Spleen (tissue), 13 donors: ENCODE measurements at places on chromosomes 2 and 18.
A peak's percentile ranks its signal among the peaks of the same experiment; 100 is the strongest.

DNA sequence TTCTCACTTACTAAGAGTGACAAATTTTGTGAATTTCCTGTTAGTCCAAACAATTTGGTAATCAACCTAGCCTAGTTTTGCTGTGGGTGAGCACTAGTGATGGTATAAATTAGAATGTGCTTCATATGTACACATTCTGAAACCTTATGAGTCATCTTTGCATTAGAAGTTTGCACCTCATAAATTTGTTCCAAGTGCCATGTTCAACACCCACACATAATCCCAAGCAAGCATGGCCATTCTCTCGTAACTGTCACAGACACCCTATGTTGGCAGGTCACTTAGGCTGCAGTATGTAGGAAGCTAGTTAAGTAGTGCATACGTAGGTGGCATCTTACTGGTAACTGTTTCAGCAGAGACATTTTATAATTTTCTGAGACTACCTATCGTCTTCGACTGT lies 46.9 kb downstream of the NAB1 start:
- no peak for DNase-seq

DNA sequence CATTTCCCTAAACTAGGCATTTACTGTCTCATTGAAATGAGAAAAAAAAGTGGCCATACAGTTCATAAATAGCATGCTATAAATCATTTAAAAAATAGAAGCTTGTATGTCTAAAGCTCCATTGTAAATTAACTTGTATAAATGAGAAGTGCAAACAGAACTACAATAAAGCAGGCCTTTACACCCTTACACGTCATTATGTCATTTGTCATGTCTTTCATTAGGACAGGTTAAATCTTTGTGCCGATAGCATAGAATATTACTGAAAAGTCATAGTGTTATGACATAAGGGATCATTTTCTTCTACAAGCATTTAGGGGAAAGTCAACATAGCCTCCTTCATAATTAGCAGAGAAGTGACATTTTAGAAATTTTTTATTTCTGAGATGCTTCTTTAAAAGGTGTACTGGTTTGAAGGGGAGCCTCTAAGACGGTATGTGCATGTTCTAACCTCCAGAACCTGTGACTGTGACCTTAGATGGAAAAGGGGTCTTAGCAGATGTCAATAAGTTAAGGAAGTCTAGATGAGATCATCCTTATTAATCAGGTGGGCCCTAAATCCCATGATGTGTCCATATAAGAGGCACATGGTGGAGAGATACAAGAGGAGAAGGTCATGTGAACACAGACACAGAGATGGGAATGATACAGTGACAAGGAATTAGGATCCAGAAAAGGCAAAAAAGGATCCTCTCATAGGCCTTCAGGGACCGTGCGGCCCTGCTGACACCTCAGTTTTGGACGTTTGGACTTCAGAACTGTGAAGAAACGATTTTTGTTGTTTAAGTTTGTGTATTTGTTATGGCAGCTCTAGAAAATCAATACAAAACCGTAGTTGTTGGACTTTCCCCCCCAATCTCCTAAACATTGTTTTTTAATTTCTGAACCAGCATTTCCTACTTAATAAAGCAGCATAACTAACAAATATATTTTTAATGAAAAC lies 863.7 kb downstream of the MBD2 start:
- no peak for DNase-seq

GRCh38 chr2:200700856-200701255 lies 110.9 kb upstream of the BZW1 start:
- DNase-seq, result no peak

DNA sequence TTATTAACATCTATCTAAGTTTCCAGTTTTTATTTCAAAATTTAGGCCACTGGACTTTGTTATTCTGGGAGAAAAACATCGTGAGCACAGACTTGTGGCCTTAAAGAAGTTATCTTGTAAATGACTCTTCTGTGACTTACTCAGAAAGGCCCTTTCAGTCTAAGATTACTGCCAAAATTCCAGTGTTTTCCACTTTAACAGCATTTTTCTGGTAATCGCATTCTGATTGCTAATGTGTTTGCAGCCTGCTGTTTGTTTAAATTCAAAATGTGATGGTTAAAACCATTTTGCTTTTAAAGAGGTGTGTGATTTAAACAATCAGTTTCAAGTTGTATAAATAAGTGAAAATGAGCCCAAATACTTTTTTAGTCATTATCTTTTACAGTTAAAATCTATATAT lies 136.7 kb upstream of the DAPL1 start:
- DNase-seq, result no peak

DNA sequence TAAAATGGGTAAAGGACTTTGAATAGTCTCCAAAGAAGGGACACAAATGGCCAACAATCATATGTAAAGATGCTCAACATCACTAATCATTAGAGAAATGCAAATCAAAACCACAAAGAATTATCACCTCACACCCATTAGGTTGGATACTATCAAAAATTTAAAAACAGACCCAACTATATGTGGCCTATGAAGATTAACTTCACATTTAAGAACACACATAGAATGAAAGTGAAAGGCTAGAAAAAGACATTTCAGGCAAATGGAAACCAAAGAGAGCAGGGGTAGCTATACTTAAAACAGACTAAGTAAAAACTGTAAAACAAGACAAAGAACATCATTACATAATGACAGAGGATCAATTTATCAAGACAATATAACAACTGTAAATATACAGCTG lies 53.5 kb upstream of the ASPRV1 start:
- DNase-seq, result no peak

DNA sequence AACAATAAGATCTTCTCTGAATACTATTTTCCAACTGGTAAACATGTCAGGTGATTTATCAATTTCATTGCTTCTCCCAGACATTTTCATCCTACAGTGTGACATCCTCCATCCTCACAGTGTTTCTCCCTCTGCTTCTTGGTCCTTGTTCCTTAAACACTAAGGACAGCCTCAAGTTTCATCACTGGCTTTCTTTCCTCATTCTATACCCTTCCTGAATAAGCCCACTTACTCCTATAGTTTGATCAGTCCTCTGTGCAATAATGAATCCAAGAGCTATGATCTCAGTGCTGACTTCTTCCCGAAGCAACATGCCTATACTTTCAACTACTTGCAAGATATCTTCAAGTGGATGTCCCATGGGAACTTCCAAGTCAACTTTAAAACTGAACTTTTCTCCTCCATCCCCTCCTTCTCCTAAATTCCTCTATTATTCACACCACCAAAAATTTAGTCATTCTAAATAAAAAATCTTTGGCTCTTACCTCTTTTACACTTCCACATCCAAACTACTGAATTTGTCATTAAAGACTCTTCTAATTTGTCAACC lies 87.6 kb downstream of the FAM228A start:
- no peak for DNase-seq

GRCh38 chr2:172333235-172333977 lies 94.0 kb upstream of the ITGA6 start:
- no peak for DNase-seq

DNA sequence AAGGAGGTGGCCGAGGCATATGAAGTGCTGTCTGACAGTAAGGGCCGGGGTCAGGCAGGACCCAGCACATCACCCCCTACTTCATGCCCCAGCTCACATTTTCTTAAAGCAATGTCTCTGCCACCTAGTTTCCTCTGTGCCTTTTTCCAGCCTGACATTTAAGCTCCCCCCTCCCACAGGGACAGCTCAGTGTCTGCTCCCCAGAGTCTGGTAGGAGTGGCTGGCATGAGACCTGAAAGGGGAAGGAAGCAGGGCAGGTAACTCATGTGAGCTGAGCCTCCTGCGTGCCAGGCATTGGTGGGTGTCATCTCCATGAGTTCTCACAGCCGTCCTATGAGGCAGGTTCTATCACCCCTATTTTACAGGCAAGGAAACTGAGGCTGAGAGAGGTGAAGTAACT lies 1.5 kb downstream of the DNAJB2 start:
- DNase-seq, result no peak

- DNase-seq, result no peak
Observed at GRCh38 chr2:113734185-113734584, 22.3 kb downstream of the SLC35F5 start.

GRCh38 chr2:71299507-71299906 lies 32.1 kb upstream of the ZNF638 start:
- no peak for DNase-seq

DNA sequence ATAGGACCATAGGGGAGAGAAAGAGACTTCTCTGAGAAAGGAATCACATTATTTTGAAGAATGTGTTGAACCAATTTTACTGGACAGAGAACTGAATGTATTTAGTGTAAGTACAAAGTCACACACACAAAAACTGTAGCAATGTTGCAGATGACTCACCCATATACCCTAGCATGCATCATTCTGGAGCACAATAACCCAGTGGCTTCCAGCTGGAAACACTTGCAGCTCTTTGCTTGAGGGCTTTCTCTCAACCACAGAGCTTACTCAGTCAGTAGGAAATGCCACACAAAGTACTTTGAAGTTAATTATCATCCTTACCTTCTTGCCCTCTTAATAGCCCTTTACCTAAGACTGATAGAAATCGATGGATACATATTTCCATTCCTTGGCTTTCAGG lies 760.0 kb upstream of the FSHR start:
- DNase-seq, result no peak

DNA sequence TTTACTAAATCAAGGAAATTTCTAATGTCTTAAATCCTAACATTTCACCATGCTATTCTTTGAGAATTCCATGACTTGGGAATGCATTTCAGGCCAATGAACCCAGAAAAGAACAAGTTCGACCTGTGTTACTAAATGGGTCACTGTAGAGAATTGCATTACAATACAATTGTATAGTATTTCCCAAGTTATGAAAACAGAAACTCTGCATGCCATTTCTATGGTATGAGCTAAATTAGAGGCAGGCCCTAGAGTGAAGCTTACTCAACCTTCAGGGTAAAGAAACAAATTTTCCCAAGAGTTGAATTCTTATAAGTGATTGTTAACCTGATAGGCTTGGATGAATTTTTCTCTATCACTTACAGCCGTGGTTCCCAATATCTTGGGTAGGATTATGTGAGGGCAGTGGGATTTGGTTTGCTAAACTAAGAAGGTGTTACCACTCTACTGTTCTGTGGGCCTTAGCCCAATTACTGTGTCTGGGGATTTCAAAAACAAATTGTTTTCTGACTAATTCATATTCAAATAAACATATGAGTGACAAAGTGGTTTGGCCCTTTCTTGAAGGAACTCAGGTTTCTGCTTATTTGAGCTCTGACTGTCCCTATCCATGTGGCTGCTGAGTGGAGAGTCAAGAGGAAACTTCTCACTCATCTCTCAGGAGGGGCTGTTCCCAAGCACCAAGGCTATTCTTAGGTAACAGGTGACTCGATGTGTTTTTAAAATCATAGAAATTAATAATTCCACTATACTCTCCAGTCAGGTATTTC lies 11.2 kb upstream of the SERPINB7 start:
- DNase-seq, result no peak

- no peak for DNase-seq
Observed at GRCh38 chr2:47300609-47301276, 102.2 kb upstream of the MSH2 start.

DNA sequence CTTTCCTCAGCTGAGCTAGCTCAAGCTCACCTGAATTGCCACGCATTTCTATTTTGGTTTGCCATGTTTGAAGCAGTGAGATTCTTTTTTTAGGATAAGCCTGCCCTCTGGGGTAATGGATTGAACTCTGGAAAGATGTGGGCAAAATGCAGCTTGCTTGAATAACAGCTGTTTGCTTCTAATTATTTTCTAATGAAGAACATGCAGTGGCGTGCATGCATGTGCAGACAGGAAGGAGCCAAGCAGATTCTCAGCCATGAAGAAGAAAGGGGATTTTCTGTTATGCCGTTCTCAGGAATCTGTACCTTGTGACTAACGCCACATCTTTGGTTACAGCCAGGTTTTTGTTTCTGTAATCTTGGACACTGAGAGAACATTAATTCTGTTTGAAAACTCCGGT lies 171.2 kb downstream of the ANTXR1 start:
- DNase-seq, result no peak

- no peak for DNase-seq
Observed at GRCh38 chr2:167475791-167476190, 587.5 kb downstream of the XIRP2 start.

GRCh38 chr2:199804831-199805230 lies 46.2 kb downstream of the FTCDNL1 start:
- DNase-seq, result no peak

GRCh38 chr2:20673686-20674308 lies 6.9 kb downstream of the GDF7 start:
- DNase-seq, result no peak

- DNase-seq, result no peak
Observed at GRCh38 chr2:199495147-199495546, 37.4 kb upstream of the SATB2 start.

DNA sequence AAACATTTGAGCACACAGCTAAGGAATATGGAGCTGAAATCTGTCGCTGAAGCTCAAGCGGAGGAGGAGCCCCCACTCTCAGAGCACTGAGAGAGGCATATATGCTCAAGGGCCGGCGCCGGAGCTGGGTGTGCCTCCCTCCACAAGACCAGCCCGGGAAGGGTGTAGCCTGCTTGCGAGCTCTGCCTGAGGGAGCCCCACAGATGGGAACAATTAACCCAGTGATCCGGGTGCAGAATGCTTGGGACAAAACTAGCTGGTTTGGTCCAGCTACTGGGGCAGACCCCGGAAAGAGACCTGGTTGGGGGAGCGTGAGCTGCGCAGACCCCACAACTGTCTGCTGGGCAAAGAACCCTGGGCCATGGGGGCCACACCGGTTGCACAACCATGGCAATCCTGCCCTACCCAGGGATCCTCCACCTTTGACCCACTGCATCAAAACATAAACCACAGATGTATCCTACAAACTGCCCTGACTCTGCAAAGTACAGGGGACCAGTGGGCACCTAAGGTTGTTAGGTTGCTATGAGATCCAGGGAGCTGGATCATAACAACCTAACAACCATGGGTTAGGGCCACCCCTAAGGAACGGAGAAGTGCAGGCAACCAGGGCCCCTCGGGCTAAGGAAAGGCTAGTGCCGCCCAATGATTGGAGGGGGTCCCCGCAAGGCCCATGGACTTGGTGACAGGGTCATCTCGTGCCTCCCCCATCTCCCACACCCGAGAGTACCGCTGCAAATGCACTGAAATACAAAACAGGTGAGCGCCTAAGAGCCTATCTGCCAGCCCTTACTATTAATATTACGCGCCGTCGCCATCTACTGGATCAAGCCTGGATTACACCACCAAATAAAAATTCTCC lies 53.4 kb upstream of the SCN1A start:
- peak; percentile 71 for DNase-seq
